ENCODE measurements at places on chromosomes 6 and 20. TPM values are rescaled to one million over a fixed set of nuclear protein-coding genes. Genes with fewer than 3 reads are reported as not detected.

- H3K27me3 ChIP-seq: peaks cover 2% of the 10 kb centered on the region
- H3K4me1 ChIP-seq: peaks cover 7% of the 10 kb centered on the region
Measured at GRCh38 chr20:32490942-32491763, 94.0 kb downstream of the NOL4L start.

- peaks cover 18% of the 10 kb centered on the region for H3K36me3 ChIP-seq
- peaks cover 71% of the 10 kb centered on the region for H3K4me1 ChIP-seq
- peak overlapping the region; percentile 90 for H3K27ac ChIP-seq
- peak overlapping the region; percentile 78 for H3K4me3 ChIP-seq
- DNase-seq: no peak
Measured at GRCh38 chr6:90187437-90188121, 109.1 kb downstream of the BACH2 start.

GRCh38 chr6:163974322-163974721, 559.8 kb downstream of the QKI start:
- no peaks in the 10 kb centered on the region for H3K36me3 ChIP-seq
- no peaks in the 10 kb centered on the region for H3K27me3 ChIP-seq
- H3K4me1 ChIP-seq: no peaks in the 10 kb centered on the region
- DNase-seq: no peak
- no peak overlapping the region for H3K27ac ChIP-seq
- H3K4me3 ChIP-seq: no peak overlapping the region

Gene KIF25
- not detected for total RNA-seq

DNA sequence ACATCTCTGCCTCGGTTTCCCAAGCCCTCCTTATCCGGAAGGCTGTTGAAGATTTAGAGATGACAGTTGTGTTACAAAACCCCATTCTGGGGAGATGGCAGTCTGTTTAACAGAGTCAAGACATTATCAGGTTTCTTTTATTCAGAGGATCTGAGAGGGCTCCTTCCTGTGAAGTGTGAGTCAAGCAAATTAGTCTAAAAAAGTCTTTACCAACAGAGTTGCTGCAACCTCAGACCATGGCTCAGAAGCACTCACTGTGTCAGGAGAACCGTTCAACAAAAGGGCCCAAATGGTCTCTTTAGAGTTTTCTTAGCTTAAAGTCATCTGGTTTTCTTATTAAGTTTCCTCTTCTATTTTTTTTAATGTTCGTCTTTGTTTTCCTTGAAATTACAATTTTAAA, 717.8 kb downstream of the EPM2A start:
- H3K36me3 ChIP-seq: peaks cover 2% of the 10 kb centered on the region
- peaks cover 33% of the 10 kb centered on the region for H3K4me1 ChIP-seq
- H3K27ac ChIP-seq: peak overlapping the region; percentile 52

- no peak overlapping the region for H3K27ac ChIP-seq
Measured at GRCh38 chr6:6058054-6058444, 51.3 kb upstream of the NRN1 start.
